ENCODE measurements at places on chromosomes 11 and 22. TPM values are rescaled to one million over a fixed set of nuclear protein-coding genes. Genes with fewer than 3 reads are reported as not detected.
A peak's percentile ranks its signal among the peaks of the same experiment; 100 is the strongest.

RTCB gene
- total RNA-seq: 89.9 TPM

GRCh38 chr22:24554313-24555164, at the start of gene GUCD1:
Gene GUCD1, minus strand, starts transcription at chr22:24555138. Its CDS starts 147 bp downstream, at chr22:24554991.
- no peak for DNase-seq

PPP2R1B gene
- 49.1 TPM for total RNA-seq

DNA sequence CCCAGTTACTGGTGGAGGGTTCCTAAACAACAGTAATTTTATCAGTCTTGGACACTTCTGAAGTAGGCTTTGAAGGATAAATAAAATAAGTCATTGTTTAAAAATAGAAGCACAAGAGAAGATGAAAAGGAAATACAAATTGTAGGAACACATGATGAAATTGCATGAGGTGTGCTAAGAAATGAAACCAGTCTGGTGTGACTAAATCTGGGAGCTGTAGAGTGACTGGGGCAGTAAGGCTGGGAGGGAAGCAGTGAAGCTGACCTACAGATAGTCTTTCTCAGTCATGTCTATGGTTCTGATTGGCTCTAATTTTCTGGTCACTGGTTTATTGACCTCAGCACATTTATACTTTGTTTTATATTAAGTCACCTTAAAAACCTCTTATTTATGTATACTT, 139.1 kb downstream of the SLC17A6 start:
- no peak for DNase-seq

DTX4 gene
- 25.8 TPM for total RNA-seq

GRCh38 chr22:42702675-42703074, 18.0 kb downstream of the A4GALT start:
- DNase-seq: no peak

C11orf91 gene
- 0.35 TPM for total RNA-seq

DNA sequence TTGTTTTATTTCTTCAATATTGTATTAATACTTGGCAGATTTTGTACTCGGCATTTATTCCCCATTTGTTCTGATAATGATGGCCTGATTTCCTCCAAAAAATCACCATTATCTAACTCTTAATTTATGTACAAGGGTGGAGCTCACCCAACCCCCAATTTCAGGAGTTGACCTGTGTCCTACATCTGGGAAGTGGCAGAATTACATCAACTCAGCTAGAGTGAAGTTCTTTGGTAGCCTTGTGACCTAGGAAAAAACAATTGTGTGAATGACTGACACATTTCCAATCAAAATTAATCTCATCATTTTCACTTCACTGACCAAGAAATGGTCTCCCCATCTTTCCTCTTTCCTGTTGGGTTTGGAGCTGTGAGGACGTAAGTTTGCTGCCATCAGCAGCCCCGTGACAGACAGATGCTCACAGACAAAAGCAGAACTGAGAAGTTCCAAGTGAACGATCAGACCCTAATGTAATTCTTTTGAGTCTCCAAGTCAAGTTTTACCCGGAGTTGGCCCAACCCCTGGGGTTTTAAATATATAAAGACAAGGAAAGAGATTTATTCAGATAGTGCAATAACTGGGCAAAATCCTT, 16.6 kb upstream of the MS4A6E start:
- DNase-seq: peak; percentile 64

DNA sequence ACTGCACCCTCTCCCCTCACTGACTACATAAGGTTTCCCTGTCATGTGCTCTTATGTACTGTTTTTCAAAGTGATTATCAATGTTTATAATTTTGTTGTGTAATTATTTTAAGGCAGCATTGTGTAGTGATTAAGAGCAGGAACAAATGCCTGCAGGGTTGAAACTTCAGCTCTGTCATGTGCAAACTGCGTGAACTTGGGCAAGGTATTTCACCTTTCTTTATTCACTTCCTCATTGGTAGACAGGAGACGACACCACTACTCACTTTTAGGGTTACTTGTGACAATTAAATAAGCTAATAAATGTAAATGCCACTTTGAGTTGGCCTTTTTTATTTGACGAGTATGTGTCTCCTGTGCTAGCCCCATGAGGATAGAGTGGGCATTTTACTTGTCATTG, 86.5 kb upstream of the E2F8 start:
- no peak for DNase-seq

- DNase-seq: no peak
Measured at GRCh38 chr11:75342966-75343870, 8.2 kb downstream of the ARRB1 start.

DNA sequence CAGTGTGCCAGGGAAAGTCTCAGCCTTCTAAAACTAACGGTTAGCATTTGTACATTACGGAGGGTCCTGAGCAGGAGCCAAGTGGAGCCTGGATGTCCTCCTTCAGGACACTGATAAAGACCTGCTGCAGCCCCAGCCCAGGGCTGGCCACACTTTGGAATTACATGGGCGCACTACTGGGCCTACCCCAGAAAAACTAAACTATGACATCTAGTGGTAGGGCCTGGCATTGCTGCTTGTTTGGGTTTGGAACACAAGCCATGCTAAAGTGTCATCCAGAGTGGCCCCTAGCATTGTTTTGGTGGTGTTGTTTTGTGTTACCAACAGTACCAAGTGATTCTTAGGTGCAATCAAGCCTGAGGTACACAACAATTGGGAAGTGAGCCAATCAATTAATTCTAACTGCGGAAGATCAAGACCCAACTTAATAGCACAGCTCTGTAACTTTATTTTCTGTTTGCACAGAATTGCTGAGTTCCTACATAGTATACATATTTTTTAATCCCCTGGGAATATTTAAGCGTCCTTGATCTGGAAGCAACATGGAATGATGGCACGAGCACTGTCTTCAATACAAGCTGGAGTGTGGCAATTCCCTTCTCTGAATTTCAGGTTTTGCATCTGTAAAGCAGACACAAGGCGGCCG, 340.7 kb downstream of the LARGE1 start:
- no peak for DNase-seq

CNTF gene
- total RNA-seq: 2.1 TPM

DNA sequence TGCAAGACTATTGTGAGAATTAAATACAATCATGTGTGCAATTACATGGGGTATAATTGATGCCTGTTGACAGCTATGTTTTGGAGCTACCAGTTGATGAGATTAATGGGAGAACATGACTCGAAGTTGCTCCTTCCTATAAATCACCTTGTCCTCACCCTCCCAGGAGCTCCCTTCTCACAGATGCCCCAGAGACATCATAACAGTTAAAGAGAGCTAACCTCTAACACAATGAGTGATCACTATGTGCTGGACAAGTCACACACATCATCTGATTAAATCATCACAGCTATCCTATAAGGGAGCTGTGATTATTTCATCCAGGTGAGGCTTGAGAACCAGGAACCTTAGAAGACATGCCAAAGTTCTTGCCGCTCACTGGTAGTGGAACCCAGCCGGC, 394.2 kb downstream of the NTM start:
- no peak for DNase-seq

SLC29A2 gene
- total RNA-seq: 4.7 TPM

GRCh38 chr11:72257570-72257969, 13.6 kb upstream of the PHOX2A start:
- no peak for DNase-seq

GRCh38 chr11:125883375-125883774, 4.1 kb upstream of the HYLS1 start:
- DNase-seq: no peak

GRCh38 chr11:1519028-1520010, 32.7 kb upstream of the MOB2 start:
- no peak for DNase-seq

DNA sequence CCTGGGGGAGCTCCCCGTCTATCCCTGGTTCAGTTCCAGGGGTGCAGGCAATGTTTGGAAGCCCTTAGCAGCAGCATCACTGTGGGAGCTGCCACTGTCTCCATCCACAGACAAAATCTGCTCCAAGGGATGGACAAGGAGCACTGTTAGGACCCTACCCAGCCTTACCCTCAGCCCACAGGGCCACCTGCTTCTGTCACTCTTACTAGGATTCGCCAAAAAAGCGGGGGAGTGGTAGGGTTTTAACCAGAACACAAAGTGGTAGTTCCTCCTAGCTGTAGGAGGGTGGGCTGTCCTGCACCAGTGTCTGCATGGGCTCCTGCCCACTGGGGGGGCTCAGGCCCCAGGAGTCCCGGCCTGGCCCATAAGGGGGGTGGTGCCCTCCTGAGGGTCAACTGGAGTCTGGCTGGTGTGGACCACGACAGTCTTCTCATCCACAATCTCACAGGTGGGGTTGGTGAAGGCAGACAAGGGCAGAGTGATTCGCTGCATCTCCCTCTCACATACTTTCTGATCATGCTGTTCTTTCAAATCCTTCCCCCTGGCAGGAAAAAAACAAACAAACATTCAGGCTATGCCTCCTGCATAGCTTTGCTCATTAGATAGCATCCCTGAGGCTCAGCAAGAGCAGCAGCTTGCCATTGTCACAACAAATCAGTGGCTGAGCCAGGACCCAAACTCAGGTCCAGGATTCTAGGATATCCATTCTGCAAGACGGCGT, 9.4 kb downstream of the PIK3IP1 start:
- DNase-seq: no peak

- no peak for DNase-seq
Measured at GRCh38 chr11:68213135-68213515, at the start of gene KMT5B. Gene KMT5B, minus strand, starts transcription at chr11:68213296. Its CDS starts 23,220 bp downstream, at chr11:68190076.

TTLL12 gene
- total RNA-seq: 66.6 TPM

DNA sequence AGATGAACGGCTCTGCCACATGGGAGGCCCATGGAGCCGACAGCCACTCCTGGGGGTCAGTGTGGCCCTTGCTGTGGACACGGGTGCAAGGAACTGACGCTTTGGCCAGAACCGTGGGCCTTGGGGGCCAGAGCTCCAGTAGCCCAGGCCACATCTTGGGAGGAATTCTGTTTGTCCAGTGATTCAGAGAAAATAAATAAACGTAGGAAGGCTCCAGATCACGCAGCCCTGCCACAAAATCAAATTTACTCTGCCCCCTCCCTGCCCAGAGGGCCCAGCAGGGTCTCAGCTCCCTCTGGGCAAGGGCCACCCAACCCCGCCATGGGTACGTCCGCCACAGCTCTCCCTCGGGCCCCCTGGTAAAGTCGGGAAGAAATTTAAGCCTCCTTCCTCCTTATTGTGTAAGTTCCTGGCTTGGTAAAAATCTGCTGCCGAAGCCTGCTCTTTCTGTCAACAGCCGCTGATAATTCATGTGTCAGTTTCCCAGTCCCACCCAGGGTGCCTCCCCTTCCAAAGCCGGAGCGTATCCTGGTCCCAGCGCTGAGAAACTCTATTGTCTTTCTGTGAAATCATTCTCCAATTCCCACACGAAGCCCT, 6.9 kb upstream of the MUC5AC start:
- DNase-seq: no peak

- no peak for DNase-seq
Measured at GRCh38 chr11:94574193-94574961, 7.2 kb downstream of the PIWIL4 start.

MS4A4A gene
- total RNA-seq: 0.88 TPM

ABCC8 gene
- total RNA-seq: not detected

DNA sequence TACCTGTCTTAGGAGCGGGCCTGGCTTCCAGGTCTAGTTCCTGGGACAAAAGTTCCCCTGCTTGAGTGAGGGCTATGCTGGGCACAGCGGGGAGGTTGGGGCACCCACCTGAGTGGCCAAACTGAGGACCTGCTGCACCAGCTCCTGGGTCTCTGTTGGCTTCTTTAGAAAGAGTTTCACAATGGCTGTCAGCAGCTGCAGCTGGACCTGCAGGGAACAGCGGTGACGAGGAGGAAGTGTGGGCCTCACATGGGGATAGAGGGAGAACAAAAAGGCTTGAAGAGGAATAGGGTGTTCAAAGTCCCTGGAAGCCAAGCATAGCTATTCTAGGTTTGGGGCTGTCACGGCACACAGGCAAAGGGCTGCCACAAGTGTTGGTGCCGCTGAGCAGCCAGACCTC, 26.7 kb upstream of the RASL10A start:
- DNase-seq: no peak

CDC42EP2 gene
- total RNA-seq: 0.66 TPM

DNA sequence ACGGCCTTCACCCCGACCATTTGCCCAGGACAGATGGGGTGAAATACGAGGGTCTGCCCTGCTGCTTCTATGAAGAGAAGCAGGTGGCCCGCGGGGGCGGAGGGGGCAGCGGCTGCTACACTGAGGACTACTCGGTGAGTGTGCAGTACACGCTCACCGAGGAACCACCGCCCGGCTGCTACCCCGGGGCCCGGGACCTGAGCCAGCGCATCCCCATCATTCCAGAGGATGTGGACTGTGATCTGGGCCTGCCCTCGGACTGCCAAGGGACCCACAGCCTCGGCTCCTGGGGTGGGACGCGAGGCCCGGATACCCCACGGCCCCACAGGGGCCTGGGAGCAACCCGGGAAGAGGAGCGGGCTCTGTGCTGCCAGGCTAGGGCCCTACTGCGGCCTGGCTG, 11.2 kb downstream of the C22orf31 start:
- no peak for DNase-seq

GRCh38 chr11:66593303-66593635, 284 bp downstream of the CCS start:
- DNase-seq: no peak

DNA sequence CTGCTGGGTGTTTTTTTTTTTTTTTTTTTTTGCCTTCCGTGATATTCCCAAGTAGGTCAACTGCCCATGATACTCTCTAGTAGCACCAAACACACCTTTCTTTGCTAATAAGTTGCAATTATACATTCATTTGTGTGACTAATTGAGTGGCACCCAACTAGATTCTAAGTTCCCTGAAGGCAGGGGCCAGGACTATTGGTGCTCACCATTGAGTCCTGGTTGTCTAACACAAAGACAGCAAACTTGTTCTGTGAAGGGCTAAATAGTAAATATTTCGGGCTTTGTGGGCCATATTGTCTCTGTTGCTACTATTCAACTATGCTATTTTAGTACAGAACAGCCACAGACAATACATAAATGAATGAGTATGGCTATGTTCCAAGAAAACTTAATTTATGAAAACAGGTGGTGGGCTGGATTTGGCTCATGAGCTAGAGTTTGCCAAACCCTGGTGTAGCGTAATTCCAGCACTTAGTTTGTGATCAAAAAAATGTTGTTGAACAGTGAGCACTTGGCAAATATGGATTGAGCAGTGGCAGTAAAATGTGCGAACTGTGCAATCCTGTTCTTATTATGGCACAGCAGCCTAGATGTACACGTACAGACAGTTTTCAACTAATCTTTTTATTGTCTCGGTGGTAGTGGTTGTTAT, 11.3 kb downstream of the ENDOD1 start:
- DNase-seq: no peak

DNA sequence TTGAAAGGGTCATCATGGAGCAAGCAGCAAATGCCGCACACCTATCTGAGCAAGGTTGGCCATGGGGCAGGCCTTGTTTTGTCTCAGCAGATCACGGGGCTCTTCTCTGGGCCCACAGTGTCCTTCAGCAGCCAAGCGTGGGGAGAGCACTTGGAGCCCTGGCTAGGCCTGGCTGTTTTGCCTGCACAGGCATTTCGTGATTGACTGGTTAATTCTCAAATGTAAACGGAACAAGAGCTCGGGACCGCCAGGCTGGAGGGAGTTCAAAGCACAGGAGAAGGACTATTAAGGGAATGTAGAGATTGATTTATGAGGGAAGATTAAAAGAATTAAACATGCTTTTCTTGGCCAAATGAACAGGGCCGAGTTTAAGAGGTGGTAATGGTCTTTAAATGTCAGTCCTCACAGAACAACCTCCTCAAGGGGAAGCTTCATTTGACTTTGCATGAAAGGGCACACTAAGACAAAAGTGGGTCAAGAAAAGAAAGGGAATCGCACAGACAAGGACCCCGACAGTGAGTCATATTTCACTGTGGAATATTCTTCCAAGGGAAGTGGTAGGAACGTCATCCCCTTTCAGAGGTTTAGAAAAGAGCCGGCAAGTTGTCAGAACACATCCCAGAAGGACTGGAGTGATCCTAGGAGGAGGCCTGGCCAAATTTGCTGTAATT, 20.7 kb downstream of the SPON1 start:
- DNase-seq: no peak

- no peak for DNase-seq
Measured at GRCh38 chr22:19991645-19992451, 24.8 kb downstream of the ARVCF start.

IGLL1 gene
- not detected for total RNA-seq

Data from GM12878 (cell line).